OCI-LY7 (cell line): ENCODE measurements at places on chromosomes 16 and 17. TPM values are rescaled to one million over a fixed set of nuclear protein-coding genes. Genes with fewer than 3 reads are reported as not detected.

- DNase-seq: no peak
Observed at GRCh38 chr16:23423496-23424049, 29.4 kb downstream of the COG7 start.

INCA1 gene
- 0.82 and 1.2 TPM in 2 replicates for total RNA-seq

DNA sequence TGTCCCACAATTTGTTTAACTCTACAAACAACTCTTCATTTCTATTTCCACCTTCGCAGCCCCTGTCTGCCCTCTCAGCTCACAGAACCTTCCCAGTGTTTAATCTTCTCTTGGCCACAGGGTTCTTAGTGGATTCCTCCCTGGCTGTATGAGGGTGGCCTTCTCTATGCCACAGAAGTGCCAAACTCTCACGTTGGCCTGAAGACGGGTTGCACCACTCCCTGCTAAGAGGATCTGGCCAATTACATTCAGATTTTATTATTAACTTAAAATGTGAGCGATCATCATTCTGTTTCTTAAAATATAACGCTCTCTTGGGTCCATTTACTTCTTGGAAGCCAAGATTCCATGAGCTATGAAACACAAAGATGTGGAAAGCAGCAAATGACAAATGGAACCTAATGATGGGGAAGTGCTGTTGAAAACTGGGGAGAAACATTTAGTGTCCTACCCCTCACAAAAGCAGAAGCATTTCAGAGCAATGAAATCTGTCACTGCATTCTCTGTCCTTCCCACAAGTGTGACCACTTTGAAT lies 91.3 kb upstream of the NOG start:
- DNase-seq: no peak

DNA sequence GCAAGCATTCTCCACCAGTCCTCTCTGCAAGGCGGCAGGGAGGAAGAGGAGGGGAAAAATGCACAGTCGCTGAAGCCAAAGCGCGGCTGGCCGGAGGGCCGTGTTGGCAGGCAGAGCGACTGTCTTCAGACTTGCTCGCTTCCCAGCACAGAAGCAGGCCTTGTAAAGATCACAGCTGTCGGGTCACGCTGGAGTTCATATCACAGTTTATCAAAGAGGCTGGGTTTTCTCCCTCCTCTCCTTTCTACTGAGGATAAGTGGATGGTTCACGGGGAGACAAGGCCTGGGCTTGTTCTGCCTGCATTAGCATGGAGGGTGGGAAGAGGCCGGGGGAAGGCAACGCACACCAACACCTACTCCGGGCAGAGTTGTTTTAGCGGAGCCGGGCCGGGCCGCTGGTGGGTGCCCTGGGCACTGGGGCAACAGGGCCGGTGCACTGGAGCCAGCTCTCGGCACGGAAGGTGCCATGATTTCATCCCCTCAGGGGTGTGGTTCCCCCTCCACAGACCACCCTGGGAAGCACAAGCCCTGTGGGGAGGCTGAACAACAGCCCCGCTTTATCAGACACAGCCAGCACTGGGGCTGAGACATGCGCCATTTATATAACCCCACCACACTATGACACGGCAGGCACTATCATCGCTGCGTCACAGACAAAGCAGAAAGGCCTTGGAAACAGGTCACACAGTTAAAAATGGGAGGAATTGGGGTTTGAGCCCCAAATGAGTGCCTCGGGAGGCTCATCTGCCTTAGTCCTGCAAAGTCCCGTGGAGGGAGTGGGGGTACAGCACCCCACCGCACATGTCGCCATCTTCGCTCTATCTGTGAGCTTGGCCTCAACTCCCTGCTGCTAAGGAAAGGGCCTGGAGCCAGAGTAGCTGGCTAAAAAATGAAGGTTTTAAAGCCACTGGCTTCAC lies 40.3 kb upstream of the MTSS2 start:
- DNase-seq: no peak

- no peak for DNase-seq
Observed at GRCh38 chr17:77509089-77509488, 368.3 kb downstream of the SEC14L1 start.

ZNF624 gene
- total RNA-seq: 5.8 and 9.4 TPM in 2 replicates

DNA sequence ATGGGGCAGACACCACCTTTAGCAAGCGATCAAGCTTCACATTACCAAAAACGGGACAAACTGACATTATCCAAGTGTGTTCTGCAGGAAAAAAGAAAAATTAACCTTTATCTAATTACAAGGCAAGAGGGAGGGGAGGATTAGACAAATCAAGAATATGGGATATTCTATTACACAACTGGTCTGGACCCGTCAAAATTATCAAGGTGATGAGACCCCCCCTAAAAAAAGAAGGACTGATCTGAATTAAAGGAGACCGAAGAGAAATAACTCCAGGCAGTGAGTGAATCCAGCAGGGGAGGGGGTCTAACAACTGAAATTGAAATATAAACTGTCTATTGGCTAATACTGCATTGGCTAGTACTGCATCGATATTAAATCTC lies 424 bp upstream of the NUBP1 start:
- DNase-seq: no peak
